ENCODE measurements at places on chromosomes 2 and 18. TPM values are rescaled to one million over a fixed set of nuclear protein-coding genes. Genes with fewer than 3 reads are reported as not detected.

Gene SERPINB7
- 3.0 TPM for total RNA-seq

Gene HDLBP
- 266 TPM for total RNA-seq

Gene XIRP2
- not detected for total RNA-seq

Gene EPB41L3
- 0.02 TPM for total RNA-seq

Gene RIT2
- not detected for total RNA-seq

Gene MYOM1
- 0.31 TPM for total RNA-seq

Gene FAM110C
- 0.40 TPM for total RNA-seq

Gene CAPN14
- 0.04 TPM for total RNA-seq

Gene NT5DC4
- total RNA-seq = 0.94 TPM

Gene POU3F3
- not detected for total RNA-seq

Gene UGT1A6
- 0.72 TPM for total RNA-seq

Gene GLI2
- total RNA-seq = 16.8 TPM

Gene DYTN
- total RNA-seq = not detected

Data from A549 treated with AZD2906 at 1 μM for 4 hours (cell line).